ENCODE measurements at places on chromosomes 16 and 17.

DNA sequence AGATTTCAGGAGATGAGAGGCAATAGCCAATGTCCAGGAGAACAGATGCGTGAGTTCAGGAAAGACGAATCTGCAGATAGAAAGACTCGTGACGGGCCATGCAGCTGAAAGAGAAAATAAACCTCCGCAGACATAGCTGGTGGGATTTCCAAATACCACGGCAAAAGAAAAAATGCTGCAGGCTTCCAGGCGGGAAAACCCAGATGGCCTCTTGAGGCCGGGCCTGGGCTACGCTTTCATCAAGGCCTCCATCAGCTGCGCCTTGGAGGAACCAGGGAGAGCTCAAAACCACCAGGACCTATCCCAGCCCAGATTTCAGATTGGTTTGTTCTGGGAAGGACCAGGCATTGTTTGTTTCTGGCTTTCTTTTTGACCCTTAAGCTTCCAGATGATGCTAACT is 16.7 kb downstream of the CCDC40 start:
- no peak for DNase-seq

DNA sequence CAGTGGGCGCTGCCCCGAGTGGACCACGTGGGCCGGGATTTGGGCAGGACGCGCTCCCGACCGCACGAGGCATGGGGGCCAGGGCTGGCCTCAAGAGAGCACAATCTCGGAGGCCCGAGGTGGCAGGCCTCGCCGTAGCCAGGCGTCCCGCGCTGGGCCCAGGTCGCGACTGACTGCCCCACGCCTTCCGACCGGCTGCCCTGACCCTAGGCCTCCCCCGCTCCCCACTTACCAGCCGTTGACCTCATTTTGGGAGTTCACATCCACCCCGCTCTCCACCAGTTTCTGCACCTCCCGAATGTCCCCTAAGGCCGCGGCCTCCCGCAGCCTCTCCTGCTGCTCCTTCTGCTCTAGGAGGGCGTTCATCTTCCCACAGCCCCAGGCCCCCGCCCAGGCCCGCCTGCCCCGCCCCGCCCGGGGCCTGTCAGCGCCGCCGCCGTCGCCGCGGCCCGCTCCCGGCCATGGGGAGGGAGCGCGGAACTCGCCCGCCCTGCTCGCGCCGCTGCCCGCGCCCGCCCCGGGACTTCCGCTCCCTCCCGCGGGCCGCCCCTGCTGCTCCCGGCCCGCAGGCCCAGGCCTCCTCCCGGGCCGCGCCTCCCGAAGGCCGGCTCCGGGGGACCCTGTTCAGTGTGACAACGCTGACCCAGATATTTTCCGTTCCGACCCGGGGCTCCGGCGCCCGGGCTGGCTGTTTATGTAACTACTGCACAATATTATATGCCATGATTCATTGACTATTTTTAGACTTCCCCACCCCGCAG is at the start of gene ANKRD40:
Gene ANKRD40 (minus strand): TSS at position 626 of the 761 bp plus-strand sequence. CDS start 260 bp downstream, at position 366.
- peak; percentile 84 for DNase-seq

GRCh38 chr17:75535119-75535537 is 9.6 kb downstream of the LLGL2 start:
- no peak for DNase-seq

GRCh38 chr16:48162839-48163410 is 7.1 kb upstream of the ABCC12 start:
- DNase-seq = no peak

DNA sequence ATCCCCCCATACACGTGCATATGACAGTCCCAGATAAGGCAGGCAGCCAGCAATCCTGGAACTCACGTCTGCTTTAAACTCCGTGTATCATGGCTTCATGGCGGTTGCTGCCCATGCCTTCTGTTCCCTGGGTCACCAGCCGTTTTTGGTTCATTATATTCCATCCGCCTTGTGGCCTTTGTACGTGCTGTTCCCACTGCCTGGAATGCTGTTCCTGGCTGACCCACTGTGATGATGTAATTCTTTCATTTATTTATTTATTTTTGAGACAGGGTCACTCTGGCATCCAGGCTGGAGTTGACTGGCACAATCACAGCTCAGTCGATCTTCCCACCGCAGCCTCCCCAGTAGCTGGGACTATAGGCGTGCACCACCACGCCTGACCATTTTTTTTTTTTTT is 136.7 kb upstream of the GSE1 start:
- DNase-seq = no peak

- no peak for DNase-seq
Measured at GRCh38 chr17:13678841-13679240, 77.1 kb upstream of the HS3ST3A1 start.

Measured in SJCRH30 (cell line).